ENCODE measurements at places on chromosomes 16 and 17.

DNA sequence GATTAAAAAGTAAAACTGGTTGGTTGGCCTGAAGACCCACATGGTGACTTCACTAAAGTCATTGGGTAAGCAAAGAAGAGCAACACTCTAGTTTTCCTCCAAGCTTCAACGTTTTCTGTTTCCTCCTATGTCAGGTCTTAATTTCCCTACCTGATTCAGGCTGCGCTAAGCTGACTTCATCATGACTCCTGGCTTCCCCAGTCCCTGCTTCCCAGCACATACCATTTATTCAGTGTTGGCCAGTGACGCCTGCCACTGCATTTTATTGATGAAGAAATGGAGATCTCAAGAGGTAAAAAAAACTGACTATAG, 645.3 kb downstream of the WWOX start:
- DNase-seq, result no peak

- no peak for DNase-seq
Observed at GRCh38 chr17:75342996-75343395, 53.8 kb upstream of the SLC25A19 start.

- DNase-seq, result no peak
Observed at GRCh38 chr16:89168381-89169189, 3.0 kb upstream of the CDH15 start.

DNA sequence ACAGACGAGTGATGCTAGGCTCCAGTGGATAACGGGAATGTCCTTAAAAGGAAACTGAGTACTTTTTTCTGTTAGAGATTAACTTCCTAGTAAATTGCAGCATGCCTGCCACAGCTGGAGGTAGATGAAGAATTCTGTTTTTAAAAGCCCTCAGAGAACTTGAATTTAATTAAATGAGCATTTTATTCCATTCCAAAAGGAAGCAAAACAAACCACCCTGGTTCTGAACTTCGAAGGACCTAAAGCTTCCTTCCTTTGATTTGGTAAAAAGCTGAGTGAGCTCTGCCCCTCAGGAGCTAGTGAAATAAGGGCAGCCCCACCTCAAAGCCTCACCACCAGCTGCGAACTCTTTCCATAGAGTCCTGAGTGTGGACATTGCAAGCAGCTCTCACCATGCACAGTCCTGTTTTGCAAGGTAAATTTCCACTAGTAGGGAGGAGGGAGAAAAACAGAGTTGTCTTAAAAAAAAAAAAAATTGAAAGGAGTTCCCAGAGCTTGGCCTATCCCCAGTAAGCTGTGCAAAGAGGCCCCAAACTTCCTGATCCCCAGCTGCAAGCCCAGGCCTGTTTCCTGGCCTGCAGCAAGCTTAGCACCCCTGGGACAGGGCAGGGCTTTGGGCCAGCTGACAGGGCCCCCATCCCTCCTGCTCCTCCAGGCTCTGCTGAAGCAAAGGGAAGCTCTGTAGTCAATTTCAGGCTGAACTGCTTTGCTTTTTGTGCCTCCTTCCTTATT, 11.2 kb downstream of the CHD9NB start:
- DNase-seq, result no peak

DNA sequence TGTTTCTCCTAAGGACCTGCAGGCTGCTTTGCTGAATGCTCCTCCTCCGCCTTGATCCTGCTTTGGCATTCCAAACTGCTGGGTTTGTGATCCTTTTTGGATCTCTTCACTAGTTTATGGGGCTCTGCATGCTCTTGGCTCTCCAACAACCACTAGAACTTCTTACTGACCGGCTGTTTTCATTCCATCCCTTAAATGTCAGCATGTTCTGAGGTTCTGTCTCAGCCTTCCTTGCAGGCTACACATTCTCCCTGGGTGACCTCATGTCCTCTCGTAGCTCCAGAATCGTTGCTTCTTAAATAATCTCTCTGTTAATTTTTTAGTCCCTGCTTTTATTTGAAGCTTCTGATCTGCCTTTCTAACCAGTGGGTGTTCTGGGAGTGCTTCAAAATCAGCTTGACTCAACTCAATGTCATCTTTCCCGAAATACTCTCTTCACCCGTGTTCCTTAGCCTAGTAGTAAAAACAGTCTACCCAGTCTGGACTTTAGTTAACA, 119.0 kb upstream of the HS3ST2 start:
- no peak for DNase-seq

DNA sequence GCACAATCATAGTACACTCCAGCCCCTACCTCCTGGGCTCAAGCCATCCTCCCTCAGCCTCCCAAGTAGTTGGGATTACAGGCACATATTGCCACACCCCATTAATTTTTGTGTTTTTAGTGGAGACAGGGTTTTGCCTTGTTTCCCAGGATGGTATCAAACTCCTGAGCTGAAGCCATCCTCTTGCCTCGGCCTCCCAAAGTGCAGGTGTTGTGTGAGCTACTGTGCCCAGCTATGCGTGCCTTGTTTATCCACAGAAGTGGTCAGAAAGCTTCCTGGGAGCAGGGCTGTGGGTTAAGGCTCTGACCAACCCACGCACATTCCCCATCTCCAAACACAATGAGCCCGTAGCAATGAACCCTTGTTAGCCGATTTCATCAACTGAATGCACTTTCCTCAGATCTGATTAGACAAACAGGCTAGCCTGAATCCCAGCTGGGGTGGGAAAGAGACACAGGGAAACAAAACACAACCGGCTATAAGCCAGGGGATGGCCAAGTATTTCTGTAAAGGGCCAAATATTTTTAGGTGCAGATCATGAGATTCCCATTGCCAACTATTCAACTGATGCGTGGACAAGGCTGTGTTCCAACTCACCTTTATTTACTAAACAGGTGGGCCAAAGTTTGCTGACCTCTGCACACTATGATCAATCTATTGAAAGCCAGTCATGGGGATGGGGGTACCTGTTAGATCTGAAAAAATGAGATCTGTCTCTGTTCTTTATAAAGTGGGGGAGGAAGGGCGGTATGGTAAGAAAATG, 193.6 kb downstream of the CPPED1 start:
- no peak for DNase-seq

GRCh38 chr17:32907583-32907982, 20.4 kb upstream of the TMEM98 start:
- DNase-seq, result no peak

DNA sequence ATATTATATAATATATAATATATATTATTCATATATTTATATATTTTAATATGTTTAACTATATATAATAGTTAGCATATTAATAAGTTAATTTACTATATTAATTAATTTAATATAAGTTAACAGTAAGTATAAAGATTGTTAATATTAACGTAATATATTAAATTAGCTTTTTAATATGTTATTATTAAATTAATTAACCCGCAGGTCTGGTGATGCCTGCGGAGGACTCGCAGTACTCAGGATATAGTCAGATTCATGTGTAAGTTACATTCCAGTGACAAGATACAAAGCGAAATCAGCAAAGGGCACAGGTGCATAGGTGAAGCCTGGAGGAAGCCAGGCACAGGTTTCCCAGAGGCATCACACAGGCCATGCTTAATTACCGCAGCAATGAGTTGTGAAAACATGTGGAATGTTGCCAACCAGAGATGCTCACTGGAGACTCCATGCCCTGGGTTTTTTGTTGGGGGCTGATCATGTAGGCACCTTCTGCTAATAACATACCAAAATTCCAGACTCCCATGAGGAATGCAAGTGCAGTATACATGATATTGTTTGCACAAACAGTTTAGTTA, 130.4 kb upstream of the MPHOSPH6 start:
- DNase-seq, result no peak

GRCh38 chr17:41835214-41835799, 725 bp downstream of the NT5C3B start:
- no peak for DNase-seq

- DNase-seq, result no peak
Observed at GRCh38 chr16:25868706-25869370, 177.1 kb downstream of the HS3ST4 start.

DNA sequence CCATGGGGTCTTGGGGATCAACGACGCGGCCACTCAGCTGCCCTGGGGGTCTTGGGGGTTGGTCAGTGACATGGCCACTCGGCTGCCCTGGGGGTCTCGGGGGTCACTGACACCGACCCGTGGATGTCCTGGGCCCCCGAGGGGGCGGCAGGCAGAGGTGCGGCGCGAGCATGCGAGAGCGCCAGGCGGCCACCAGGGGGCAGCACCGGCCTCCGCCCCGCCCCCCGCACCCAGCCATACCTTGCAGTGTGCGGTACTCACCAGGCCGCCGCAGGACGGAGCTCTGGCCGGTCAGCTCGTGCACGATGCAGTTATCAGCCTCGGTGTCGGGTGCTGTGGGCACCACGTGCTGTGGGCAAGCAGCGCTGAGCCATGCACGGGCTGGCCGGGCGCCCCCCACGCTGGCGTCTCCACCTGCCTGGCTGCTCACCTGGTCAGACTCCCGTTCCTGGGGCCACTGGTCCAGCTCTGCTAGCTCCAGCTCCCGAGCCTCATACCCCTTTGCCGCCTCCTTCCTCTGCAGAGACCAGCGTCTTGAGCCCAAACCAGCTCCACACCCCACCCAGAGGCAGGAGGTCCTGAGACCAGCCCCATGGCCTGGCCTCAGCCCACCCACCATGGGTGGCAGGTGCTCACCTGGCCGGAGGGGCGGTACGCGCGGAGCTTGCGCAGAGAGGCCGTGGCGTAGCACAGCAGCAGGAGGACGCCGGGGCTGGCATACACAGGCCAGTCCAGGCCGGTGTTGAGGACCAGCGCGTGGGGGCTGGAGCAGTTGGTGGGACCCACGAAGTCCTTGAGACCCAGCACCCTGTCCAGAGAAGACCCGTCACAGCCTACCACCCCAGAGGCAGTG, 31.2 kb downstream of the CTU2 start:
- DNase-seq, result peak; percentile 61

DNA sequence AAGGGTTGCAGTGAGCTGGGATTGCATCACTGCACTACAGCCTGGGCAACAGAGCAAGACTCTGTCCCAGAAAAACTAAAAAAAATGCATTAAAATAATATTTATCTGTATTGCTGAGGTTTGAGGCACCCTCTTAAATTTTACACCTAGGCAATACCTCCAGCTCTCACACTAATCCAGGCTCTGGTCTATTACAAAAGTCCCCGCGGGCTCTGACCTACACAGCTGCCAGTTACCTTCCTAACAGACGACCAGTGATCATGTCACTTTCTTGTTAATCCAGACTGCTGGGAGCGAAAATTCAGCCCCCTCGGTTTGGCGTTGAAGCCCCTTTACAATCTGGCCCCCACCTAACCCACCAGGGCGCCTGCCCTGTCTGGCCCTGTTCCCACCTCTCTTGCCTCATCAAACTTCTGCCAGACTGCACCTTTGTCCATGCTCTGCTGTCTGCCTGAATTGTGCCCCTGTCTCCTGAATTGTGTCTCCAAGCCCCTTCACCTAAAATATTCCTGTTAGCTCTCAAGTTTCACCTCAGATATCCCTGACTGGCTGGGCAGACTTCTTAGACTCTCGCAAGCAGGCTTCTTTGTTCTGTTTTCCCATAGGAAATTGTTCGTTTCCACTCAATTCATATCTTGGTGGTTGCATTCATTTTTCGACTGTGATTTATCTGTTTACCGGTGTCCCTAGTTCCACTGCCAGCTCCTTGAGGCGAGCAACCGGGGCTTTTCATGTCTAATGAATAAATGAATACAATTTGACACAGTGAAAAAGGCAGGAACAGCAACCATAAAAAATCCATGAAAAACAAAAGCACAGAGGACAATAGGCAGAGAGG, 65.9 kb downstream of the PITPNC1 start:
- DNase-seq, result no peak

DNA sequence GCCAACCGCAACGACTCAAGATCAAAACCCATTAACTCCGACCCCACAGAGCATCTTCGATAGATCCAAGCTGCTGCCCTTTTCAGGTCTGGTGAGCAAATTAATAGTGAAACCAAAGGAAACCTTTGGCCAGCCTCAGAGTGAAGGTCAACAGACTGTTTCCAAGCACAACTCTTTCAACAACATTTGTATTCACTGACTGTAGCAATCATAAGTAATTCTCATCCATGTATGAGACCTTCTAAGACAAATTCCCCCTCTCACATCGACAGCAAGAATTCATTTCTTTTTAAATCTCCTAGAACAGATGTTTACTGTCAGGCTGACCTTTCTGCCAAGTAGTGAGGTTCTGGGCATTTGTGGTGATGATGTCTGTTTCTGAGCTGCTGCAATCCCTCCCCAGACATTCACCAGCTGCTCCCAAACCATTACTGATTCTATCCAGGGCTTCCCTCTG, 64.2 kb downstream of the SLC39A11 start:
- DNase-seq, result no peak

- no peak for DNase-seq
Observed at GRCh38 chr17:17560975-17561374, 30.5 kb downstream of the PEMT start.

DNA sequence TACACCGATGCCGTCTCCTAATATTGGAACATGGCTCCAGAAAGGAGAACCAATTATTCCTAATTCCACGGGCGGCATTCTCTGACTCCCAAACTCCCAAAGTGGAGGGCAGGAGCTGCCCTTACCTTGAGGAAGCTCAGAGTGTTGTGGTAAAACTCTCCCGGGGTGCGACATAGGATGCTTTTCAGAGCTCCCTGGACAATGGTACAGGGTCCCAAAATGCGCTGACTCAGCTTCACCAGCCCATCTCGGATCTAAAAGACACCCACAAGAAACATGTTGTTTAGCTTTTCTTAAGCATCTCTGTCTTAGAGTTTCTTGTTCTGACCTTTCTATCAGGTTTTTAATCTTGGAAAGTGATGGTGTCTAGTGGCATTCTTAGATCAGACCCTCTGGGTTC, 6.7 kb downstream of the TAT start:
- DNase-seq, result no peak

- no peak for DNase-seq
Observed at GRCh38 chr17:79985943-79986391, 49.7 kb downstream of the TBC1D16 start.

DNA sequence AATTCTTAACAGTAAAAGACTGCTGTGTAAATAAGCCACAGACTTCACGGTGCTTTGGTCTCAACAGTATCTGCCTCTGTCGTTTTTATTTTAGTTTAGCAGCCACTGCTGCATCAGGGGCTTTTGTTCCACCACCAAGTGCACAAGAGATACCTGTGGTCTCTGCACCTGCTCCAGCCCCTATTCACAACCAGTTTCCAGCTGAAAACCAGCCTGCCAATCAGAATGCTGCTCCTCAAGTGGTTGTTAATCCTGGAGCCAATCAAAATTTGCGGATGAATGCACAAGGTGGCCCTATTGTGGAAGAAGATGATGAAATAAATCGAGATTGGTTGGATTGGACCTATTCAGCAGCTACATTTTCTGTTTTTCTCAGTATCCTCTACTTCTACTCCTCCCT, 7.9 kb downstream of the HERPUD1 start:
- DNase-seq, result no peak

GRCh38 chr17:78131172-78132083, 857 bp downstream of the TMC8 start:
- no peak for DNase-seq

DNA sequence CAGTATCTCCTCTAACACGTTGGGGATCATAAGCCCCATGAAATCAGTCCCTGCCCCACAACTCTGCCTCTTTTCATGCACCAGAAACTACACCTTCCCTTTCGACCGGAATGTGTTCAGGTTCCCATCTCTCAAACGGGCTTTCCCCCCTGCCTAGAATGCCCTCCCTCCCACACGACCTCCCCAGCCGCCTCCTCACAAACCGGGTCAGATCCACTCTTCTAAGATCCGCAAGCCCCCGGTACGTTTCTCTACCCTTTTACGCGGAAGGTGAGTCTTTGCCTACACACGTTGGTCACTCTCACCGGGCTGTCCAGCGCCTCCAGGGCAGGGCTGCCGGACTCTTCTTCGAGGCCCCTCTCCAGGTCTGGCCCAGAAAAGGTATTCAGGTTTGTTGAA, 708 bp downstream of the DHX33 start:
- no peak for DNase-seq

Measured in stimulated activated CD8-positive, alpha-beta memory T cell treated with anti-CD3 and anti-CD28 coated beads, Interleukin-2, amount 100 ng/mL, for 1 hour (primary cell).